Activated CD4-positive, alpha-beta T cell treated with anti-CD3 and anti-CD28 coated beads, Interleukin-2, amount 10 ng/mL, durations not matched to agents 7 days and 5 days (primary cell): ENCODE measurements at places on chromosomes 7 and 10.

DNA sequence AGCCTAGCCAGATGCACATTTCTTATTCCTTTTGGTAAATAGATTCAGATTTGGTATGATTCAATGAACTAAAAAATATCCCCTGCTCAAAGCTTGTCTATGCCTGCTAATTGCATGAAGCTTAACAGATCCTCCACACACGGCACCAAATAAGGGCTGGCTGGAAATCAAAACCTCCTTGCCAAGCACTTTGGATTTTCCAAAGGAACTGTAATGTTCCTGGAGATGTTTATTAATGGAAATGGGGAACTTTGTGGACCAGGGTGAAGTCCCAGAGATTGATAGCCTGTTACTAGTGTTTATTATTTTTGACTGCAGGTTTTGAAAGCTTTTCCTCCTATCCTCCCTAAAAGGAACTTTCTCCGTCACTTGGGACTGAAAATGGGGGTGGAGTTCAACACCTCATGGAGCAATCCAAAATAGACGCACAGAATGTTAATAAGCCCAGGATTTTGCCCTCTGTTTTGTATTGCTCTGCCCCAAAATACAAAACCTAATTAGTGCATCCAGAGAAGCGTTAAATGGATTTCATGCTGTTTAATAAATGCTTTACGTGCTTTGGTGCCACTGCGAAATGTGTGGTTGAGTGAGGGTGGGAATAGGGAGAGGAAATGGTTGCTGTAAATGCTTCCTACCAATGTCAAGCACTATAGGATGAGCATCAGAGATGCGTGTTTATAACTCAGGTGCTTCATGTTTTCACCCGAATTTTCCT is 1027.7 kb downstream of the LRMDA start:
- no peak for DNase-seq

DNA sequence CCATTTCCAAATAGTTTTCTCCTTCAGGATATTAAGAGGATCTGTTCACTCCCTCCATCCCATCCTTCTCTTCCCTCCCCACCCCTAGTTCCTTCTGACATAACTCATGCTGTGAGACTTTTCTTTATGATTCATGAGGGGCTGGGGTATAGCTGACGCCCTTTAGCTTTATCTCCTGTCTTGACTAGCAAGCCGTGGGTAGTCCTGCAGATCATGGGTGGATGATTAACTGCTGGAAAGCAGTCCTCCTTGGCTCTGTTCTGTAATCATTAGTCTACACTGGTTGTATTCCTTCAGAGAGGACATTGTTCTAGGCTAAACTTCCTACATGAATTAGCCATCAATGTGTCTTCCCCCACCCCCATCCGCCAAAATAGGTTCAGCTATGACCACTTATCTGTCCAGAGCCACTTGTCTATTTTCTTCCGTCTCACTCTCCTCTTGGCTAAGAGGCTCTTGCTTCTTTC is 135.4 kb downstream of the LRRC4 start:
- no peak for DNase-seq

DNA sequence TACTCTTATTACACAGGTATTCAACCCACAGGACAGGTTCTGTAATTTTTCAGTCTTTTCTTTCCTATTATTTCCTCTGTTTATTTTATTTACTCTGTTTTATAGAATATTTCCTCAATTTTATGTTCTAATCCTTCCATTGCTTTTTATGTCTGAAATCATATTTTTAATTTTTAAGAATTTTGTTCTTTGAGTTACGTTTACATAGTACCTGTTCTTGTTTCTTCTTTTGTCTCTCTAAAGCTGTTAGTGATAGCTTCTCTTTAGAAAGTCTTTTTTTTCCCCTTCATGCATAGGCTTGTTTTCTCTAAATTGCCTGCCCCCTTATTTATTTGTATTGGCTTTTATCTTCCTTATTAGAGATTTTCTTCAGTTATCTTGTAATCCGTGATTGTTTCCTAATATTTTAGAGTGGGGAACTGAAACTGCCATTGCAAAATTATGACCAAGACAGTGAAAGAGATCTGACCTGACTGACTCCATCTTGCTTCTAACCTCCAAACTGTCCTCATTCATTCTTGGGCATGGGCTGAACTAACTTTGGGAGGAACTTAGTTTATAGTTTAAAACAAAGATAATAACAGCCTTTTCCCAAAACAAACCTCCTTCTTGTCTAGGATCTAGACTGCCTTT is 187.6 kb downstream of the PFKFB3 start:
- DNase-seq: no peak

- peak; percentile 63 for DNase-seq
These were observed 500 bp downstream of the CUL1 start for GRCh38 chr7:148699024-148699781.

GRCh38 chr7:711922-712380 is 14.5 kb upstream of the DNAAF5 start:
- DNase-seq: no peak

GRCh38 chr7:136807598-136807997 is 60.9 kb upstream of the CHRM2 start:
- DNase-seq: no peak

DNA sequence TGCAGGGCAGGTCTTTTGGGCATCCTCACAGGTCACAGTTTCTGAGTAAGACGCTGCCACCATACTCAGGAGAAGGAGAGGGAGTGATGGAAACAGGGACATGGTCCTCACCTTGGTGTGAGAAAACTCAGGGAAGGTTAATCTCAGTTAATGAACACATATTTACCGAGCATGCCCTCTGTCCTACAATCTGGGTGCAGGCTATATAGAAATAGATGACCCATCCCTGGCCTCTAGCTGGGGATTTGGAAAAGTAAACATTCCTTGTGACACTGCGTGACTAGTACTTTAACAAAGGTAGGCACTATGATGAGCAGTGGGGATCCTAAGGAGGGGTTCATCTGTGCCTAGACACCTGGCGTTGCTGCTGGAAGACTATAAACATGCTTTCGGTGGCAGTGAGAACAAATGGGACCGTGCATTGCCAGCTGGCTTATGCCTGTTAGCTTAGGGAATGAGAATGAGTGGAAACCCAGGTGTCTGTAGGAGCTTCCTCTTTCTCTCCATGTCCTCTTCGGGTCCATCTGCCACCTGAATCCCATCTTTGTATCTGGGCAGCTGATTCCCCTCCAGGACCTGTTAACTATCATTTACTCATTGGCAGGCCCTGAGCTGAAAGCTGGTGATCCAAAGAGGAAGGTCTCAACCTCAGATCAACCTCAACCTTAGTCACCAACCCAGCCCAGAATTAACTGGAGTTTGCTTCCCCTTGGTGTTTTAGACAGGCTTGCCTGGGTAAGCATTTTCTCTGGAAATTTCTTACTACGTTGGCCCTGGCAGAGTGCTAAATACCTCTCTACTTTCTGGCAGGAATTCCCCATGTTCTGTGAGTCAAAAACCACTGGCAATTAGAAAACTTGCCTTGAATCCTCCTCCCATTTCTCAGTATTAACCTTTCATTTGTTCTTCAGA is 794 bp downstream of the MBL2 start:
- DNase-seq: no peak

GRCh38 chr7:28505014-28505413 is 92.7 kb downstream of the CREB5 start:
- no peak for DNase-seq

- DNase-seq: no peak
These were observed 63.9 kb downstream of the DPY19L1 start for GRCh38 chr7:34973400-34973760.

- no peak for DNase-seq
These were observed 125.1 kb downstream of the GLRX3 start for GRCh38 chr10:130261306-130261705.

DNA sequence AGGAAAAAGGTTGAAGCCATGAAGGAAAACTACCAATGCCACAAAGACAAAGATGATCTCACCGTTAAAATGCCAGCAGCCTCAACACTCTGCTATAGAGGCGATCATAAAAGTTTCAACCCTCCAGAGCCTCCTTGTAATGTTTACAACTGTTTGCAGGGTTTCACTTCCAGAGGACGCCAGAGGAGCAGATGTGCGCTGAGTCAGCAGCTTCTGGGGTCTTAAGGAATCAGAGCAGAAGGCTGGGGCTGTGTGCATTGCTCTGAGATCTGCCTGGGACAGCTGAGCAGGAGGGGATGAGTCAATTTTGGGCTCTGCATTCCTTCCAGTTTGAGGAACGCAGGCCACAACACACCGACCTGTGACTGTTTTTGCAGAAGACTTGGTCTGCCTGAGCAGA is 98.3 kb downstream of the TMEM130 start:
- DNase-seq: no peak

- DNase-seq: no peak
These were observed 168.5 kb downstream of the NOC3L start for GRCh38 chr10:94194256-94194655.

GRCh38 chr7:151247611-151248345 is 716 bp downstream of the SMARCD3 start:
- no peak for DNase-seq

- DNase-seq: no peak
These were observed 146.2 kb downstream of the SPAG6 start for GRCh38 chr10:22491480-22491879.

DNA sequence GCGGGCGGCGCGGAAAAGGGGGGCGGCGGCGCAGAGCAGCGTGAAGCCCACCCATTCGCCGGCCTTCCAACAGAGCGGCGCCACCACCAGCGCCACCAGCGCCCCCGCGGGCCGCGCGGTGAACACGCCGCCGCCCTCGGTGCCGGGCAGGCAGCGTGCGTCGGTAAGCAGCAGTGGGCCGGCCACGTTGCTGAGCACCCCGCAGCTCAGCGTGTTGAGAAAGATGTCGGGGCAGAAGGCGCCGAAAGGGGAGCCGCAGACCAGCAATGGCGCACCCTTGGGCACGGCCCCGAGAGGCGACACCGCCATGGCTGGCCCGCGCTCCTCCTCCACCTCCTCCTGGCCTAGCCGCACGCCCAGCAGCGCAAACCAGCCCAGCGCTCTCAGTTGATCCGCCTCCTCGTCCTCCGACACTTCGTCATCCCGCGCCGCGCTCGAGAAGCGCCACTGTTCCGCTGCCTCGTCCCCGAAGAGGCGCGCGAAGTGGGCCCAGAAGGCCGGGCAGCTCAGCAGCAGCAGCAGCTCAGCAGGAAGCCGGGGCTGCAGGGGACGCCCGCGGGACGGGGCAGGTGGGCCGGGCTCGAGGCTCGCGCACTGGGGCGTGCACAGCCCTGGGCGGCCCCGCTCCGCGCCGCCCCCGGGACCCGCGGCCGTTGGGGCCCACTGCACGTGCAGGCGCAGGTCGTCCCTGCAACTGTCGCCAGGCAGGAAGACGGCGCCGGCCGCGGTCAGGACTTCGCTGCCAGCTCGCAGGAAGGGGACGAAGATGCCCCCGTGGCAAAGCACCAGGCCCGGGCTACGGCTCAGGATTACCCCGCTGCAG is 623 bp downstream of the TYSND1 start:
- DNase-seq: peak; percentile 81

GRCh38 chr10:68074031-68074774 is 880 bp downstream of the HERC4 start:
- DNase-seq: no peak

DNA sequence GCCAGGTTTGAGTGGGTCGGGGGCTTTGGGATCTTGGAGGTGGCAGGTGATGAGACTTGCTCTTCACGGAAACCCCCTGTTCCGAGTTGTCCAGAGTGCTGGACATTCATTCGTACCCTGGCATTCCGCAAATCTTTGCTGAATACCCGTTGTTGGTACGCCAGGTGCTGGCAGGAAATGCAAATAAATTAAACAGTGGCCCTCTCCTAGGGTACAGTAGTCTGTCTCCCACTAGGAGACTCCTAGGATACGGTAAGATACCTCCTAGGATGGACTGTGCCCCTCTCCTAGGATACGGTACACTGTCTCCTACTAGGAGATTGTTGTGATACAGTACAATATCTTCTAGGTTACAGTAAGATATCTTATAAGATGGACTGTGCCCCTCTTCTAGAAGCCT is 544 bp downstream of the SEC23IP start:
- no peak for DNase-seq

DNA sequence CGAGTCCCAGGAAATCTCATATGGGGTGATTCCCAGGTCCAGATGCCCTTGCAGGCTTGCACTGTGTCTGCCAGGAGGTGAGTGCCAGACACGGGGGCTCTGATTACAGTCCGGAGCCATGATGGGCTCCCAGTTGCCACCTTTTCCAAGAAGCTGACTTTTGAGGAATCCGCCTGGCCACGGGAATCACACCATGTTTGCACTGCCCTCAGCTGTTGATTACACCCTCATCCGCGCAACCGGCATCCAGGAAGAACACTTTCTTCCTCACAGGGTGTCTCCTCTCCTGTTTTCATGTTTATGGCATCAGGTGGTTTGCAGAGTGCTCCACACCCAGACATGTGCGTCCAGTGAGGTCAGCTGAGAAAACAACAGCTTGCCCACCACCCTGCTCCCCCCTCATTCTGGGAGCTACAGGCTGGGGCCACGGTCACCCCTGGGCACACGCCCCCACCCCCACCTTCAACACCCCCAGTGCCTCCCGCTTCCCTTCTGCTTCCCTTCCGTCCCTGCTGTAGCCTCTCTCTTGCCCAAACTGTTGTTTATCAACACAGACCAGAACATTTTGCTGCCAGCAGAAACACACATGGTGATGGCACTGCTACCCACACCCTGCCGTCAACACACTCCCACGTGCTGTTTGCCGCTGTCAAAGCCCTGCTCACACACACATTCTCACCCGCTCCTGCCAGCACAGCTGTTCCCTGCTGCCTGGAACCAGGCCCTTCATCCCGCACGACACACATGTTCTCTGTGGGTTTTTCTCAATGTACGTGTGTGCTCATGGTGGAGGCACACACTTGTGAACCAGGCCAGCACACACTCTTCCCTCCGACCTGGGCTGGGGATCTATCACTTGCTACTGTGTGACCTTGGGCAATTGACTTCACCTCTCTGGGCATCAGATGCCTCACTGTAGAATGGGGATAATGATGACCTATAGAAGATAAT is 35.8 kb downstream of the DDIT4 start:
- DNase-seq: no peak

GRCh38 chr7:151687523-151688235 is 168.0 kb upstream of the RHEB start:
- no peak for DNase-seq

DNA sequence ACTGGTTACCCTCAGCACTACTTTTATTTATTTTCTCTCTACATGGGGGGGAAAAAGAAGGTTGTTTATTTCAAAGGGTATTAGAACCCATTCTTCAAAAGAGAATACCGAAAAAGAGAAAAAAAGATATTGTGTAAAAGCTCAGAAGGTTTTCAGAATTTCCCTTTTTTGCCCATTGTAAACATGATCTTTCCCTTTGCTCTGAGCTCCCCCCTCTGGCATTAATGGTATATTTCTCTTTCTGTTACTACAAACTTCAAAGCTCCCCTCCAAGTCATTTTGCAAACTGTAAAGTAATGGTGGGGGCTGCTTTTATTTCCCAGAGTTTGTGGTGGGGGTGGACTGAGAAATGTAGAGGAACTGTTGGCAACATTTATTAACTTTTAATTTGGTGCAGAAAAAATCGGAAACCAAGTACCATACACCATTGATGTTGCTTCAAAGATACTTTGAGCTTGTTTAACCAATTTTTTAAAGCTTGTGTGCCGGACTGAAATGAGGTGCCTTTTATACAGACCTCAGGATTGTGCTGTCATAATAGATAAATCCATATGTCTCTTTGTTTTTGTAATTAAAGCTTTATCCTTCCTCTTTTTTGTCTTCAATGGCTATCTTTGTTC is 181.5 kb downstream of the EXOC4 start:
- peak; percentile 15 for DNase-seq
